Activated CD4-positive, alpha-beta T cell treated with anti-CD3 and anti-CD28 coated beads, Interleukin-2, amount 10 ng/mL, durations not matched to agents 7 days and 5 days (primary cell): ENCODE measurements at places on chromosomes 5 and 9. TPM values are rescaled to one million over a fixed set of nuclear protein-coding genes. Genes with fewer than 3 reads are reported as not detected.

The CORO2A gene
- total RNA-seq, result 8.2 TPM

The ABITRAM gene
- total RNA-seq, result 13.9 TPM

The MAMDC2 gene
- total RNA-seq, result not detected

The GZMA gene
- 168 TPM for total RNA-seq

- DNase-seq, result no peak
Observed at GRCh38 chr9:71004196-71004595, 117.2 kb downstream of the TRPM3 start.

DNA sequence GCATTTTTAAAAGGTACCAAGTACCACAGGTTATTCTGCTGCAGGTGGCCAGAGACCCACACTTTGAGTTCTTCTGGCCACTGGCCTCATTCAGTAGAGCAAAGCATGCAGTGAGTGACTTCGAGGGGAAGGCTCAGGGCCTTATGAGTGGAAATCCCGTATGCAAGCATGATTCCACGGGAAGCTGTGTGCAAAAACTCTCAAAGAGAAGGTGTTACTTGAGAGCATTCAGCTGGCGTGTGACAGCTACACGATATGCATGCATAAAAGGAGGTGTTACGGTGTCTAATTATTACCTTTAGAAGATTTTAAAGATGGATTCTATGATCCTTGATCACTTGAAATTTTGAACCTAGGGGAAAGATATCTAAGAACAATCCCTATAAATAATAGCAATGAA, 160.3 kb downstream of the ENC1 start:
- DNase-seq, result no peak

- DNase-seq, result no peak
Observed at GRCh38 chr5:173041881-173042762, 14.0 kb upstream of the CREBRF start.

DNA sequence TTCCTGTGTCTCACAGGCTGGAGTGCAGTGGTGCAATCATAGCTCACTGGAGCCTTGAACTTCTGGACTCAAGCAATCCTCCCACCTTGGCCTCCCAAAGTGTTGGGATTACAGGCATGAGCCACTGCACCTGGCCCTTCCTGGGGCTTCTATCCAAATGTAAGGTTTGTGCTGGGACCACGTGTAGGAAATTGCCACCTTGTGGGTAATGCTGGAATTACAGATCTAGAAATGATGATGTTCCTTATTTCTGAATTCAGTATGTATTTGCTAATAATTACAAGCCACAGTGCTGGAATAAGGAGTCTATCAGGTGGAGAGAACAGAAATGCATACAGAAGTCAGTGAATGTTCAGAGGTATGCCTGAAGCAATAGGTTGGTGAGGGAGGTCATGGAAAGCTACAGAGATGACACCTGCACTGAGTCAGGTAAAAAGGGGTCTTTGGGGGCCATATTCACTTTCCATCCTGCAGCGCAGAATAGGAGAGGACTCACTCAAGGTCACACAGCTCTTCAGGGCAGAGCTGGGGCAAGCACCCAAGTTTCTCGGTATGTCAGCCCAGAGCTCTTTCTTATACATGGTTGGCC, 8.8 kb upstream of the IGFBPL1 start:
- no peak for DNase-seq

GRCh38 chr5:88976914-88977313, 93.9 kb upstream of the MEF2C start:
- no peak for DNase-seq
